Right kidney (tissue), 9 donors: ENCODE measurements at places on chromosomes 2 and 18.

GRCh38 chr2:212535996-212536816, 2.4 kb downstream of the ERBB4 start:
- peak; percentile 68 for DNase-seq

- no peak for DNase-seq
Measured at GRCh38 chr2:126934809-126935208, 36.1 kb downstream of the TEX51 start.

- DNase-seq, result peak; percentile 40
Measured at GRCh38 chr2:74587664-74588277, 33.3 kb downstream of the DOK1 start.

- no peak for DNase-seq
Measured at GRCh38 chr18:9081940-9082339, 20.6 kb upstream of the NDUFV2 start.

GRCh38 chr2:48504647-48505327, 25.2 kb upstream of the STON1 start:
- no peak for DNase-seq

DNA sequence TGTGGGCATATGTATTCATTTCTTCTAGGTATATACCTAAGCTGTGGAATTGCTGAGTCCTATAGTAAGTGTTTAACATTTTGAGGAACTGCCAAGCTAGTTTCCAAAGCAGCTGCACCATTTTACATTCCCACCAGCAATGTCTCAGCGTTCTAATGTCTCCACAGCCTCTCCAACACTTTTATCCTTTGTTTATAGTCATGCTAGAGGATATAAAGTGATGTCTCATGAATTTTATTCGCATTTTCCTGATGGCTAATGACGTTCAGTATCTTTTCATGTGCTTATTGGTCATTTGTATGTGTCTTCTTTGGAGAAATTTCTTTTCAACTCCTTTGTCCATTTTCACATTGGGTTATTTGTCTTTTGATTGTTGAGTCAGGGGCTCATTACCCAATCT, 295.2 kb downstream of the NCKAP5 start:
- DNase-seq, result no peak

GRCh38 chr2:175576875-175577274, 395.4 kb upstream of the ATP5MC3 start:
- no peak for DNase-seq

DNA sequence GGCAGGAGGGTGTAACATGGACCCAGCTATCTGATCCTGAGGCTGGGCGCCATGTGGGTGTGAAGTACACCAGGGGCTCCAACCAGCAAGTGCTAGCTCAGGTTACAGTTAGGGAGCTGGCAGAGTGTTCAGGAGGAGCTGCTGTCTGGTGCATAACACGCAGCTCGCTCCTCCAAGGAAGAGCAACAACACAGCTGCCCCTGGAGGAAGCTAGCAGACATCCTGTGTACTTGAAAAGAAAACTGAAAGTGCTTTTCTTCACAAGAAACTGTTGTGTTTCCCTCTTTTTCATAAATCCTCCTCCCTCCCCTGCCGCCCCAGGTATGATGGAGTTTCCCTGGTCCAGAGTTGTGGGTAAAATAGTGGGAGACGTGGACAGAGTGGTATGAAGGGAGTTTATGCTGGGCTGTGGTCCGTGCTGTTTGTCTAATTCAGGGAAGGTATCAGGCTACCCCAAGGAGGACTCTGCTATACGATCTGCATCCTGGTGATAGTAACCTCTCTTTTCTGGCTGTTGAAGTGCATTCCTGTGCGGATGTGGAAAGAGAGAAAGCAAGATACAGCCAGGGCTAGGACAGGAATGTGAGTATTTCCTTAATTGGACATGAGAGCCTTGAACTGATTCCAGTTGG, 6.1 kb upstream of the LBH start:
- DNase-seq, result peak; percentile 70

GRCh38 chr18:9612215-9612830, 2.0 kb downstream of the PPP4R1 start:
- DNase-seq, result peak; percentile 27

DNA sequence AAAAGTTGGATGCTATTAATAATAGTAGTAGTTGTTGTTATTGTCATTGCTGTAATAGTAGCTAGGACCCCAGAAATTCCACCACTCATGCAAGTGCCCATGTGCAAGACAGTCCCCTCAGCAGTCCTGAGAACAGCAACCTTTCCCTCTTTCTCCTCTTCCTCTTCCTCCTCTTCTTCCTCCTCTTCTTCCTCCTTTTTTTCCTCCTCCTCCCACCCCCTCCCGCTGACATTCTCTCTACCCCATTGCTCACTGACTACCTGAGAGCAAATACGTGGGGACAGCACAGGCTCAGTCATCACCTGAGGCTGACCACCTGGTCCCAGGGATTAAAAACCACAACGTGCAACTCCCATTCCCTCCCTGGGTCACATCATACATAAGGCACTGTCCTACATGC, 41.8 kb downstream of the SMAD7 start:
- DNase-seq, result no peak

- DNase-seq, result no peak
Measured at GRCh38 chr2:56231361-56231760, 47.6 kb downstream of the CCDC85A start.

DNA sequence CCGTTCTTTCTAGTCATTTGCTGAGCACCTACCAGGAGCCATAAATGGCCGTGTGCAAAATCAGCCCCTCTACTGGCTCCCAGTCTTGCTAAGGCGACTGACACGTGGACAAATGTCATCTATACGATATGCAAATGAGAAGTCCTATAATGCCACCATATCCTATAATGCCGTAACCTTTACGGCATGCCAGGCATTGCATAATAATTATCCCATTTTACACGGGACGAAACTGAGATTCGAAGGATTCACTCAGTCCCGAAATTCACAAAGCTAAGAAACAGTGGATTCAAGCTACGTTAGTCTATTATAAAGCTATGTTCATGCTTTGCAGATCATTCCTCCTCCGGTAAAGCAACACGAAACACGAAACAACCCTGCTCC, 34.1 kb upstream of the RNF149 start:
- DNase-seq, result no peak

DNA sequence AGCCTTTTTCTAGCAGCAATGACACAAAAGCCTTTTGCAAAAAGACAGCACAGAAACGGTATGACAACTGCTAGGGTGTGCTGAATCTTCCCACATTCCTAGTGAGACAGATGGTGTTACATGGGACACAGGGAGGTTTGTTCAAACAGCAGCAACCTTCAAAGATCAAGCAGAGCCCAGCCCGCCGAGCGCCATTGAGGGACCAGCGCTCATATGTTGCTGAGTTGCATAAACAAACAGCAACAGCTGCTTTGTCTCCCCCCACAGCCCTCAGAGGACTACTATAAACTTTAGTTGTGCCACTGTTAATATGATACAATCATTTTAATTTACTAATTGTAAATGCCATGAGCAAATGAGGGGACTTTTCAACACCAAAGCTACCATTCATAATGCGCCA, 117.7 kb downstream of the ZEB2 start:
- peak; percentile 42 for DNase-seq

DNA sequence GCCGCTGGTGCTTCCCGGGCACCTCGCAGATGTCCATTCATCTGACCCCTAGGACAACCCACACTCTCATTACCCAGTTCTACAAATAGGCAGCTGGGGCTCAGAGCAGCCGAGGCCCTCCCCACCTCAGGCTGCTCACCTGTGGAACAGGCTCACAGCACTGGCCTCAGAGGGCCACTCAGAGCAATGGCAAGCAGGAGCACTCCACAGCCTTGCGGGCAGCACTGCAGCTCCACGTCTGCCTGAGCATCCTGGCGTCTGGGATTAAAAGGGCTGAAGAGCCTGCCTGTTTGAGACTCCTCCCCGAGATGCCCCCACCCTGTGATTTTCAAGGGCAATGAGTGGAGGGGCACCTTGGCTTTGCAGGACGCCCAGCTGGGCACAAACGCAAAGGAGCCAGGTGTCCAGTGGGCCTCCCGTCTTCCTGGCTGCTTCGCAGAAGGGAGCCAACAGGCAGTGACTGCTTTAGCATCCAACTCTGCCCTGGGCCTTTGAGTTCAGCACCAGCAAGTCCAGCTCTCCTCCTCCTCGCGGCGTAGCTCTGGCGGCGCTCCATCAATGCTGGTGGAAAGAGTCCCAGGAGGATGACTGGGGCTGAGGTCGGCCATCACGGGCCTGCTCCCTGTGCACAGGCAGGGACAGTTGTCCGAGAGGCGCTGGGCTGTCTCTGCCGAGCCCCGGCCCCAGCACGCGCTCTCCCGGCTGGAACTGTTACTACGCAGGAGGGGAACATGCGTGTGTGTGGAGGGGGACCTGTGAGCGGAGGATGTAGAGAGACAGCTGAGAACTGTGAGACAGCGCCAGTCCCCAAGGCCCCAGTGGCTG, 297.2 kb downstream of the NDUFA10 start:
- DNase-seq, result peak; percentile 54

GRCh38 chr2:160207804-160208654, 8.0 kb upstream of the ITGB6 start:
- DNase-seq, result peak; percentile 27

DNA sequence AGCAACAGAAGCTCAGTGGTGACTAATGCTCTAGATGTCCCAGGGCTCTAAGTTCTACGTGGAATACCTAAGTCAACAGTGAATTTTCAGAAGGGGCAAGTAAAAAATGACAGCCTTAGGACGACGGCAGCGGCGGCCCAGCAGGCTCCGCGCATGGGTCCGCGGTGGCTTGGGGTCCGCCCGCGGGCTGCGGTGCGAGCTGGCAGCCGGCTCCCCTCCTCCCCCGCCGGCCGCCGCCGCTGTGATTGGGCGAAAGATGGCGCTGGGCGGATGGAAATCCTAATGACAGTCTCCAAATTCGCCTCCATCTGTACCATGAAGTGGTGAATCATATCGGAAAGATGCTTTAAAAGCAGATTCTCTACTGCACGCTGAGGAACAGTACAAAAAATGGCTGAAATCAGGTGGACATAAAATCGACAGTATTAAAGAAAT, 74.7 kb downstream of the HNRNPLL start:
- DNase-seq, result peak; percentile 68

GRCh38 chr2:119245841-119246230, 22.2 kb downstream of the STEAP3 start:
- DNase-seq, result no peak

- DNase-seq, result no peak
Measured at GRCh38 chr18:47391665-47392064, 140.2 kb upstream of the SKOR2 start.

DNA sequence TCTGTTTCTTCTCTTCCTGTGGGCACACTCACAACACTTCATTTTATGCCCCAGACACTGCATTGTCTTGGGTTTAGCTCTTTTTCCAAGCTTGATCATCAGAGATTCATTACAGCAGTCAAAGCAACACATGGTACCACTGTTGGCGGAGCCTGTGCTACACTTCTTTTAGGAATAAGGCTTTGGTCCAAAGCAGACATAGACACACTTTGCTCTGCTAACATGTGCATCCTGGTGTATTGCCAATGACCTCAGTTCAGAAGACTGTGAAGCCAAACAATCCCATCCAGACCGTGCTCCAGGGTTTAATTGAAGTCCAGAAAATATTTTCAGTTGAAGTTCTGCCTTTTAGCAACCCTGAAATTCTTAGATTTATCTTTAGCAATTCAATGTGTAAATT, 354.6 kb upstream of the RAB12 start:
- no peak for DNase-seq

GRCh38 chr18:12287684-12288402, 20.2 kb upstream of the TUBB6 start:
- DNase-seq, result peak; percentile 74

GRCh38 chr18:74115046-74115445, 32.6 kb downstream of the FBXO15 start:
- no peak for DNase-seq

DNA sequence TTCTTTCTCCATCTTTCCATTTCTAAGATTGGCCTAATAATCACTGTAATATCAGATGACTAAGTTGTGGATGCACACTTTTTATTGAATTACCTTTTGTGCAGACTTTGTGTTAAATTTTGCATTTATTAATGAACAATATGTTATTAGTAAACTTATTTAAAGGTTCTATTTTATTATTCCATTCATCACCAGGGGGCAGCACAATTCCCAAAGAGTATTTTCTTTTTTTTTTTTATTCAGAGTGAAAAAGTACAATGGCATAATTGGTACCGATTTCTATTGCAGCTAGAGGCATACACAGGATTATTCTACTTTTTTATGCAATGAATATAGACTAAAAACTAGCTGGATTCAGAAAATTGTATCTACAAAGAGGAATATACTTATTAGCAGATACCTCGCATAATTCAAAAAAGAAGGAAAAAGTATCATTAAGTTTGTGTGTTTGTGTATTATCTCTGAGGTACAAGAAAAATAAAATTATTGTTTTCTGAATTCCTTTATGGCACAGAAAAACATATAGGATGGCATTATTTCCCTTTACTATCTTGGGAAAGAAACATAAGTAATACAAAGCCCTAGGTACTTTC, 390.6 kb downstream of the ERBB4 start:
- DNase-seq, result no peak

DNA sequence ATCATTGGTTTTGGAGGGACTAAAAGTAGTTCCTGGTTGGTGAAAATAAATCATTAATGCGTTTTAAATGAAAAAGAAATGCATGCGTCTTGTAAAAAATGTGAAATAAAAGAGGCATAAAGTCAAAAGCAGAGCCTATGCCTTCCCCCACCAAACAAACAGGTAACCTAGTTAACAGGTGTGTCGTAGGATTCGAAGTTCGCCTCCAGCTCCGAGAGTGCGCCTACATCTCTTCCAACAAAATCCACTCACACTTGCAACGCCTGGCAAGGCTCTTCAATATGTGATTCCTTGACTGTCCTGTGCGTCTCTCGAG, 677 bp upstream of the SMAD4 start:
- no peak for DNase-seq

DNA sequence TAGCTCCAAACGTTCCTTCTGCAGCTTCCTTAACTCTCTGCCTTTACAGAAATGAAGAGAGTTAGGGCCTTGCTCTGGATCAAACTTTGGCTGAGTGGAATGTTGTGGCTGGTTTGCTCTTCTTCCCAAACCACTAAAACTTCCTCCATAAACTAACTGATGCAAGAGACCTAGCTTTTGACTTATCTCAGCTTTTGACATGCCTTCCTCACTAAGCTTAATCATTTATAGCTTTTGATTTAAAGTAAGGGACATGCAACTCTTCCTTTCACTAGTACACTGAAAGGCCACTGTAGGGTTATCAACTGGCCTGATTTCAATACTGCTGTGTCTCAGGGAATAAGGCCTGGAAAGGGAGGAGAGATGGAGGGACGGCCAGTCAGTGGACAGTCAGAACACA, 8.3 kb downstream of the PXDN start:
- DNase-seq, result no peak

- DNase-seq, result no peak
Measured at GRCh38 chr2:28084564-28084963, 194.0 kb downstream of the BABAM2 start.

GRCh38 chr2:182445391-182445965, 18.6 kb upstream of the PDE1A start:
- DNase-seq, result no peak

DNA sequence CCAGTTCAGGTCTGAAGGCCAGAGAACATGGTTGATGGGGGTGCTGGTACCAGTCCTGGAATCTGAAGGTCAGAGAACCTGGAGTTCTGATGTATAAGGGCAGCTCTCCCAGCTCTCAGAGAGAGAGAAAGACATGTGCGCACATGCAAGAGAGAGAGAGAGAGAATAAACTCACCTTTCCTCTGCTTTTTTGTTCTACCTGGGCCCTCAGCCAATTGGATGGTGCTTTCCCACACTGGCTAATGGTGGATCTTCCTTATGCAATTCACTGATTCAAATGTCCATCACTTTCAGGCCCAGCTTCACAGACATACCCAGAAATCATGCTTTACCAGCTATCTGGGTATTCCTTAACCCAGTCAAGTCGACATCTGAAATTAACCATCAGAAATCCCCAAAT, 377.7 kb upstream of the MEX3C start:
- no peak for DNase-seq
